ENCODE measurements at places on chromosomes 3 and 15. TPM values are rescaled to one million over a fixed set of nuclear protein-coding genes. Genes with fewer than 3 reads are reported as not detected.

GRCh38 chr15:36726224-36726623 is 146.8 kb downstream of the CDIN1 start:
- DNase-seq = no peak

- no peak for DNase-seq
Measured at GRCh38 chr3:42174679-42175385, 83.7 kb downstream of the TRAK1 start.

DNA sequence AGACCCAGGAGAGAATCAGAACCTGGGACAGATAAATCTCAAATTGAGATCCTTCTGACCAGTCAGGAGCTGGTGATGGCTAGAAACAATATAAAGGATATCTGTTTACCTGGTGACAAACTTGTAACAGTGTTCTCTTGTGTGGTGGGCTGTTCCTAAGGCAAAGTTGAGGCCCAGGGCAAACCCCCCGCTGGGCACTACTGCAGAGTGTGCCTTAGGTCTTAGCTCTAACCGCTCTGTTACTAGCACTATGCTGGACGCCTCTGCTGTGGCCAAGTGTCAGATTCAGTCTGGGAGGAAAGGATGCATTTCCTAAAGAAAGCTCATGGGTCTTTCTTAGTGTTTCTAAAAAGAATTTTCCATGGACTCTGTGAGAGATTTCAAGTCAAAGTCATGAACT is 146.5 kb upstream of the MEIS2 start:
- DNase-seq = no peak

DNA sequence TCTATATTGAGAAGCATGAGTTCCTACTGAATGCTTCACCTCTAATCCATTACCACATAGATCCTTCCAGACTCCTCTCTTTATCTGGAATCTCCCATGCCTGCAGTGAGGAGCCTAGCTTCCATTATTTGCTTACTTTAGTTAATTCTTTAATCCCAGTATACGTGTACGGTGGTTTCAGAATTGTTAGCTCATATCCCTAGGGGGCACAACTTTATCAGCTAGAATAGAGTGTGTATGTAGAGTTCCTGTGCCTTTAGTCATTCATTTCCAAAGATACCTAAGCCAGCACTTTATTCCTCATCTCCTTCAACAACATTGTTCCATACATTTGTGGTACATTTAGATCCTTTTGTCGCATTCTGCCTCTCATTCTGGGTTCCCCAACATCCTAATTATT is 226.0 kb downstream of the TJP1 start:
- peak; percentile 51 for DNase-seq

DNA sequence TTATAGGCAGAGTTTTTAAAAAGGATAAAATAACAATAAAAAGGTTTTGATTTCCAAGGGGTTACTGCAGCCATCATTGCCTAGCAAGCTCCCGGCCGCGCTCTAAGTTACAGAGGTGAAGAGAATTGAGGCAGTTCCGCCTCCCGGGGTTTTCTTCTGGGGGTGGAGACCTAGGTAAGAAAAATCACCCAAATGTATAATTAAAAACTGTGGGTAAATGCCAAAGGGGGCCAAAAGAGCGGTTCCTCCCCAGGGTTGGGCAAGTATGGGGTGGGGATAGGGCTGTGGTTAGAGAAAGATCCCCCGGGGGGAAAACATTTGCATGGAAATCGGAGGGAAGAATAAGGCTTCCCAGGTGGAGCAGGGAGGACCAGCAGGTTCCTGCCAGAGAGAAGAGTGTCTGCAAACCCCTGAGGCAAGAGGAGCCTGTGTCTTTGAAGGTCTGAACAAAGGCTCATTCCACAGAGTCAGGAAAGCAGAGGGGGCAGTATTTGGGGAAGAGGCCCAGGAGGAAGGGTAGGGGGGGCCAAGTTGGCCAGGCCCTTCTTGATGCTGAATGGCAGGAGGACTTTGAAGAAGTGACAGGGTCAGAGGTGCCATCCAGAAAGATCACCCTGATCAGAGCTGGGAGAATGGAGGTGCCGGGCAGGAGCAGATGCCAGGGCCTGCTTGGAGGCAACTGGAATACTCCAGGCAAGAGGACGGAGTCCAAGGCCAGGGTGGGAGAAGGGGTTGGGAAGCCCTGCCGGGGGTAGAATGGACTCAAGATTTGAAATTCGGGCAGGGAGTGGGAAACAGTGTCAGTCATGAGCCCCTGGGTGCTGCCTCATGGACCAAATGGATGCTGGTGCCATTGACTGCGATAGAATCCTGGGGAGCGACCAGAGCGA is 152.9 kb upstream of the RGMA start:
- no peak for DNase-seq

DNA sequence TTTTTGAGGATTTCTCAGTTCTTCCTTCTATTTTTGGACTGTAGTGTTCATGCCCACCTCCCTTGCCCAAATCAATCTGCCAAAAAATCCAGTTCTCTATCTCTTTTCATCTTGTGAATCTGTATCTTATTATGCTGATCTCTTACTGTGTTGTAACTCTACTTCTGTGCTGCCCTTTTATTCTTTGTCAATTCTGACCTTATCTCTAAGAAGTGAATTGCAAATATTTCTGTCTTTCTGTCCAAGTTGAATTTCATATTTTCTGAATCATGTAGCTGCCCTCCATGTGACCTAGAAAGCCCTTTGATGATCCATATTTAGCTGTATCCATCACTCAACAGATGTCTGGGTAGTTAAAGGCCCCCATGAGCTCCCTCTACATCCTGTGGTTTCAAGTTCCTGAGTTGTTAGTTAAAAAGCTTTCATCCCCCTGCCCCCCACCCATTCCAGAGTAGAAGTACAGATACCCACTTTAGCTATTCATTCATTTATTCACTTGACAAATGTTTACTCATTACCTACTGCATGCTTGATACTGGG is 33.6 kb upstream of the ETV5 start:
- peak; percentile 8 for DNase-seq

DNA sequence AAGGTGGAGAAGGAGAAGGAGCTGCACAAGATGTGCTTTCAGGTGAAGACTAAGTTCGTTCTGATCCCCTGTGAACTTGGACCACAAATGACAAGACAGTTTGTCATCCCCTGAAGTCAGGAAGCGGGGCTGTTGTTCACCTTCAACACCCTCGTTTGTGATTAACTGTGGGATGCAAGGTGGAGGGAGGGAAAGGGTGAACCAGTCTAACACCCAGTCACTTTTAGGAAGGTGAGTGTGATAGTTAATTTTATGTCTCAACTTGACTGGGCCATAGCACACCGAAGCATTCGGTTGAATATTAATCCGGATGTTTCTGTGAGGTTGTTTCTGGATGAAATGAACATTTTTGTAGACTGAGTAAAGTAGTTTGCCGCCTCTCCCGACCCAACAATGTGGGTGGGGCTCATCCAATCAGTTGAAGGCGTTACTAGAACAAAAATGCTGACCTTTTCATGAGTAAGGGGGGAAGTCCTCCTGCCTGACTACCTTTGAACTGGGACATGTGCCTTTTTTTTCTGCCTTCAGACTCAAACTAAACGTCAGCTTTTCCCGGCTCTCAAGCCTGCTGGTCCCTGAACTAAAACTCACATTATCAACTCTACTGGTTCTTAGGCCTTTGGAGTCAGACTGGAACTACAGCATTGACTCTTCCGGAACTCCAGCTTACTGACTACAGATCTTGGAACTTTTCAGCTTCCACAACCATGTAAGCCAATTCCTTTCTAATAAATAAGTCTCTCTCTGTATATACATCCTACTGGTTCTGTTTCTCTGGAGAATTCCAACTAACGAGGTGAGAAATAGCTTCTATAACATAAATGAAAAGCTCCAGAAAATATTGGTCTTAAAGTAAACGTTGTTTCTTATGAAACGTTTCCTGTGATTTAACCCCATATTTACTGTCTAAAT is 264.0 kb upstream of the SLITRK3 start:
- no peak for DNase-seq

TEX9 gene
- 11.6 TPM for total RNA-seq

Data from SK-MEL-5 (cell line).